Esophagus muscularis mucosa (tissue), 4 donors: ENCODE measurements at places on chromosomes 11 and 22. TPM values are rescaled to one million over a fixed set of nuclear protein-coding genes. Genes with fewer than 3 reads are reported as not detected.
A peak's percentile ranks its signal among the peaks of the same experiment; 100 is the strongest.

DNA sequence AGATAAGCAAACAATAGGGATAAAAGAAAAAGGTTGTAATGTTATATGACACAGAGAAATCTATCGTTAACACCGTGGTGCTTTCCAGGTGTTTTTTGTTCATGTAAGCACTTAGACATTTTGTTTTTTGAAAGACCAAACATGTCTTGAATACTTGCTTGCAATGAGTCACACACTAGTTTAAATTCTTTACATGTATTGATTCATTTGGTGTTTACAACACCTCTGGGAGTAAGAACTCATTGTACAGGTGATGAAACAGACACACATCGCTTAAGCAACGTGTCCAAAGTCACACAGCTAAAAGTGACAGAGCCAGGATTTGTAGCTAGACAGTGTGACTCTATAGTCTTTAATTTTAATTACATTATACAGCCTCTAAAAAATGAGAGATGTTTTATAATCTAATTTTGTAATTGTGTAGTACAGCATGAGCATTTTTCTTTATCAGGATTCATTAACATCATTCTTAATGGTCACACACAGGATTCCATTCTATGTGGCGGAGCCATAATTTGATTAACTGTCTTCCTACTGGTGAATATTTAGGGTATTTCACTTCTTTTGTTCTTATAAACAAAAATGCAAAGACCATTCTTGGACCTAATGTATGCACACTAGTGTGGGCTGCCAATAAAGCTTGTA, 148.8 kb downstream of the DBX1 start:
- H3K27ac ChIP-seq, result no peak overlapping the region
- H3K4me1 ChIP-seq, result peaks cover 77% of the 10 kb centered on the region
- no peak overlapping the region for H3K4me3 ChIP-seq
- DNase-seq, result no peak

GRCh38 chr11:79206951-79207350, 233.9 kb downstream of the TENM4 start:
- H3K27ac ChIP-seq, result no peak overlapping the region
- no peak for DNase-seq
- no peak overlapping the region for H3K4me3 ChIP-seq
- no peaks in the 10 kb centered on the region for H3K36me3 ChIP-seq
- H3K4me1 ChIP-seq, result no peaks in the 10 kb centered on the region
- H3K27me3 ChIP-seq, result no peaks in the 10 kb centered on the region

DNA sequence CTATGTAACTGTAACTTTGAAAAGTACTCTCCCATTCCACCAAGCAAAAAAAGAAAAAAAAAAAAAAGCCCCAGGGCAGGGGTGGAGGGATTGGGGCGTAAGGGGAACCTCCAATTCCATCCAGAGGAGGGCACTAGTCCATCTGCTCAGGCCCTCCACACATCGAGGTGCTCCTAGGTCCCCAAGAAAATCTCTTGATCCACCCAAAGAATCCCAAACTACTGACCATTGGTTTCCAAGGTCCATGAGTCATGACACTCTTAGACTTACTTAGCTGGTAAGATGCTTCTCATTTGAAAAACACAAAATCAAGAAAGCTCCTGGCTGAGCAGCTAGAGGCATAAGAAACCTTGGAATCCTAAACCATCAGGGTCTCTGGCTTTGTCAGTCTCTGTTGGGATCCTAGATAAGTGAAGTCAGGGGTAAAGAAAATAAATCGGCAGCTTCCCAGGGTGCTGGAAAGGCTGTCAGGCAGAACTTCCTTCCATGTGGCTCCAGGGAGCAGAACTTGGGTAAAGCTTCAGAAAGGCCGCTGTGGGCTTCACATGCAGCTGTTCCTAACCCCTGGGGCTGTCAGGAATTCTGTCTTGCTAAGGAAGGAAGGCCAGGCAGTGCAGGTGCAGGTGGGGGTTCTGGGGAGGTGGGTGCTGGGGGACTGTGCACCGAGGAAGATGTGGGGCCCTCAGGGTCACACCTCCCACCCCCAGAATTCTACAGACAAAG, 49.4 kb upstream of the ADA2 start:
- no peak overlapping the region for H3K27ac ChIP-seq
- DNase-seq, result no peak
- peaks cover 6% of the 10 kb centered on the region for H3K4me1 ChIP-seq
- H3K4me3 ChIP-seq, result no peak overlapping the region
- H3K36me3 ChIP-seq, result no peaks in the 10 kb centered on the region
- H3K27me3 ChIP-seq, result no peaks in the 10 kb centered on the region

DNA sequence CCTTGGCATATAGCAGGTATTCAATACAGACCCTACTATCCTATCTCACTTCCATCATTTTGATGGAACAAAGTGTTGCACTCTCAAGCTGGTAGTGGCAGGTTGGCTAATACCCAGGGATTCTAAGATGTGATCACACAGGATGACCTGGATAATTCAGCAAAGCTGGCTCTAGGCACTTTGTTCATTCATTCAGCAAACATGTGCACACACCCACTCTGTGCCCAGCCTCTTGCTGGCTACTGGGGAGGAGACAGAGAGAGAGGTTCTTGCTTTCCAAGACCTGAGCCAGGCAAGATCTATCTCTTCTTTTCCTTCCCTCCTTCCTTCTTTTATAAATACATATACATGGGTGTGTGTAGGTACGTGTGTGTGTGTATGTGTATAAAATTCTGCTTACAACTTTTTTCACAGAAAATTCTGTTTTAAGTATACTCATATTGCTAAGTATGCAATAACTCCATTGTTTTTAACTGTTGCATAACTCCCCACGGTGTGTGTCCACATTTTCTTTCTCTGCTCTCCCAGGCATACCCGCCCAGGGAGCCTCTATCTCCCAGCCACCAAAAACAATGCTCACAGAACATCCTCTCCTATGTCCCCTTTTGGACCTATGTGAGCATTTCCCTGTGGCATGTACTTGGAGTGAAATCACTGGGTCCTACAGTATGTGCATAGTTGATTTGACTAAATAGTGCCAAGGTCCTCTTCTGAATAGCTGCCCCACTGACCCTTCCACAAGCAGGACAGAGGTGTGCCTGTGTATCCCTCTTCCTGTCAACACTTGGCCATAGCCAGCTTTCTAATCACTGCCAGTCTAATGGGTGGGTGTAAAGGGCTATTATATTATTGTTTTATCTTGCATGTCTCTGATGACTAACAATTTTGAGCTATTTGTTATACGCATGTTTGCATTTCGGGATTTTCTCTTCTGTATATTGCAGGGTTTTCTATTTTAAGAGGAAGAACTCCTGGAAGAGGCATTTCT, 27.5 kb downstream of the CLPB start:
- peaks cover 22% of the 10 kb centered on the region for H3K4me1 ChIP-seq
- H3K4me3 ChIP-seq, result no peak overlapping the region
- H3K36me3 ChIP-seq, result no peaks in the 10 kb centered on the region
- no peak for DNase-seq
- no peaks in the 10 kb centered on the region for H3K27me3 ChIP-seq
- no peak overlapping the region for H3K27ac ChIP-seq

DNA sequence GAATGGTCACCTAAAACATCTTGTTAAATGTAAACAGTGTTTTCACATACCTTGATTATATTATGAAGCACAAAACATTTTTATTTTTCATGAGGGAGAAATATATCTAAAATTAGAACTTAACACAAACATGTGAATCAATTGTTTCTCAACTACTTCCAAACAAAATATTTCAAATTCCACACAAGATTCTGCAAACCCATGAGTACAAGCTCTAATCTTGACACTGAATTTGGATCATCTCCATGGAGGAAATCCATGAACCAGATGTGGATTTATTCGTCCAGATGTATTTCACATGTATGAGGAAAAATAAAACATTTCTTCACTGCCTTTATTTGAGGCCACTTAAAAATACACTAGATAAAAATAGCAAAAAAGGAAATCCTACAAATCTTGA, 184.2 kb downstream of the SBF2 start:
- H3K27ac ChIP-seq, result peak overlapping the region; percentile 41
- H3K36me3 ChIP-seq, result no peaks in the 10 kb centered on the region
- peaks cover 33% of the 10 kb centered on the region for H3K4me1 ChIP-seq
- no peaks in the 10 kb centered on the region for H3K27me3 ChIP-seq
- no peak for DNase-seq
- H3K4me3 ChIP-seq, result no peak overlapping the region

DNA sequence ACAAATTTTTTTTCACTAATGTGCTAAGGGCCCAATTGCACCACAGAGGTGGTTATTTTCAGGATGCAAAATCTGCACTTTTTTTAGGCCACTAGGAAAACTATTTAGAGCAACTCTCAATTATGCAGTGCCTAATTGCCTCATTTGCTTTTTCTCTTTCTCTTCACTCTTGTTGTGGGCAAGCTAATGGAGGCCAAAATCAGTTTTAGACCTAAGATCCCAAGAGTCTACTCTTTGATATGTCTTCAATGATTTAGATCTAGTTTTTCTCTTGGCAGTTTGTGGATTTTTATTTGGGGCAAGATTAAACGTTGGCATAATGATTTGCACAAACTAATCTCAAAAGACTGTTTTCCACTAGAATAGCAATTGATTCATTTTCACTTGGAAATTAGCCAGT, 1996.9 kb downstream of the LRRC4C start:
- H3K4me3 ChIP-seq, result no peak overlapping the region
- H3K27me3 ChIP-seq, result no peaks in the 10 kb centered on the region
- no peaks in the 10 kb centered on the region for H3K36me3 ChIP-seq
- no peak overlapping the region for H3K27ac ChIP-seq

- no peak overlapping the region for H3K27ac ChIP-seq
- H3K4me1 ChIP-seq, result no peaks in the 10 kb centered on the region
- H3K36me3 ChIP-seq, result no peaks in the 10 kb centered on the region
- DNase-seq, result no peak
- no peak overlapping the region for H3K4me3 ChIP-seq
- H3K27me3 ChIP-seq, result no peaks in the 10 kb centered on the region
Measured at GRCh38 chr11:106418791-106419190, 341.3 kb downstream of the AASDHPPT start.

The C22orf39 gene
- 118 TPM for total RNA-seq

DNA sequence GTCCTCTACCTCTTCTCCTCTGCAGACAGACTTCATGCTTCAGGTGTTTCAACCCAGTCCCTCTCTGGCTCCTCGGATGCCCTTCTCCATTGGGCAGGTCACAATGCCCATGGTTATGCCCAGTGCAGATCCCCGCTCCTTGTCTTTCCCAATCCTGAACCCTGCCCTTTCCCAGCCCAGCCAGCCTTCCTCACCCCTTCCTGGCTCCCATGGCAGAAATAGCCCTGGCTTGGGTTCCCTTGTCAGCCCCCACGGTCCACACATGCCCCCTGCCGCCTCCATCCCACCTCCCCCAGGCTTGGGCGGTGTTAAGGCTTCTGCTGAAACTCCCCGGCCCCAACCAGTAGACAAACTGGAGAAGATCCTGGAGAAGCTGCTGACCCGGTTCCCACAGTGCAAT, 9.3 kb upstream of the BACE1-AS start:
- peaks cover 3% of the 10 kb centered on the region for H3K4me1 ChIP-seq
- H3K36me3 ChIP-seq, result peaks cover 76% of the 10 kb centered on the region
- no peak for DNase-seq
- H3K4me3 ChIP-seq, result no peak overlapping the region
- no peak overlapping the region for H3K27ac ChIP-seq
- H3K27me3 ChIP-seq, result no peaks in the 10 kb centered on the region

GRCh38 chr11:75369560-75370255, 18.2 kb upstream of the ARRB1 start:
- DNase-seq, result no peak
- H3K4me3 ChIP-seq, result no peak overlapping the region
- H3K27me3 ChIP-seq, result no peaks in the 10 kb centered on the region
